ENCODE measurements at places on chromosomes 2 and 18.

DNA sequence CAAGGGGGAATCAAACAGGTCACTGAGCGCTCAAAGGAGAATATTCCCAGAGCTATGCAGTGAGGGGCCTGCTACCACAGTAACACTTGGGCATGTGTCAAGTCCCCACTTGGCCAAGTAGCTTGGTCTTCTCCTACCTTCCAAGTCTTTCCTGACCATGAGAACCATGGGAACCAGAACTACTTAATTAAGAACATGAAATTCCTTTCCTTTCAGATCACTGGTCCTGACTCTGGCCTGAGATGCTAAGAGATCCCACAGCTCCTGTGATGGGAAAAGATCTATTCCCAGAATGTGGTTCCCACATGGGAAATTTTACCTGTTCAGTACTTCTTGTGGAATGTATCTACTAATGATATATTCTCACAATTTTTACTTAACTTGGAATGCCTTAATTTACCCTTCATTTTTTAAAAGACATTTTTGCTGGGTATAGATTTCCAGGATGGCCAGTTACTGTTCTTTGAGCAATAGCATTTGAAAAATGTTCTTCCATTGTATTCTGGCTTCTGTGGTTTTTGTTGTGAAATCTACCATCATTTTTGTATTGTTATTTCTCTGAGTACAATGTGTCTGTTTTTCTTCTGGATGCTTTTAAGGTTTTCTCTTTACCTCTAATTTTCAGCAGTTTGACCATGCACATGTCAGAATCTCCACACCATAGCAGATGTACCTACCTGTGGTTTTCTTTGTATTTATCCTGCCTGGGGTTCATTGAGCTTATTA lies 37.9 kb downstream of the KCNIP3 start:
- DNase-seq, result no peak

GRCh38 chr2:58635801-58636375 lies 394.8 kb upstream of the FANCL start:
- no peak for DNase-seq

- DNase-seq, result no peak
Measured at GRCh38 chr2:4792126-4792525, 900.1 kb upstream of the SOX11 start.

DNA sequence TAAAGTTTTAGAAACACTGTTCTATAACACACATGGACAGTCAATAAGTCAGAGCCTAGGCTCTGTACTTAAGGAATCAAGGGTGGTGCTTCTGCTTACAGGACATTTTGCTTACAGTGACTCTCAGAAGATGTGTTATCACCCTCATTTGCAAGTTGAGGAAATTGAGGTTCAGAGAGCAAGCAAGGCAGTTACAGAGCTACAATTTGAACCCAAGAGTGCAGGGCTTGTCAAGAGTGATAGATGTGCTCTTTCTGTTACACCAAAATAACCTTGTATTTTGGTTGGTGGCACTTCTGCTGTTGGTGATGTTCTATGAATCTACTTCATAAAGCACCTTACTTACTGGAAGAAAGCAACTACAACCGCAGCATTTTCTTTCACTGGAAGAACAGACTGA lies 170.2 kb downstream of the THADA start:
- no peak for DNase-seq

DNA sequence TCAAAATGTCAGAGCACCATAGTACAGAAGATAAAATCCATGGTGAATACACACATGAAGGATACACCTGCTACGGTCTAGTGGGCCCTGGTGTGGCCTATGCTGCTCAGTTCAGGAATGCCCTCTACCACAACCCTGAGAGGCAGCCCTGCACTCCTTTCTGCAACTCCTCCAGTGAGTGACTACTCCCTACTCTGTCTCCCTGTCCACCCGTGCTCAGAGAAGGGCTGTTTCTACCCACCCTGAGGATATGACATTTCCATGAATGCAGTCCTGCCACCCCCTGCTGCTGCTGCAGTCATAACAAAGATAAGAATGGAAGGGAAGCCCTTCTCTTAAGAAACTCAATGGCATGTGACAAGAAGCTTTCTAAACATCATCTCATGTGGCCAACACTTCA lies 137.0 kb downstream of the EN1 start:
- DNase-seq, result no peak

DNA sequence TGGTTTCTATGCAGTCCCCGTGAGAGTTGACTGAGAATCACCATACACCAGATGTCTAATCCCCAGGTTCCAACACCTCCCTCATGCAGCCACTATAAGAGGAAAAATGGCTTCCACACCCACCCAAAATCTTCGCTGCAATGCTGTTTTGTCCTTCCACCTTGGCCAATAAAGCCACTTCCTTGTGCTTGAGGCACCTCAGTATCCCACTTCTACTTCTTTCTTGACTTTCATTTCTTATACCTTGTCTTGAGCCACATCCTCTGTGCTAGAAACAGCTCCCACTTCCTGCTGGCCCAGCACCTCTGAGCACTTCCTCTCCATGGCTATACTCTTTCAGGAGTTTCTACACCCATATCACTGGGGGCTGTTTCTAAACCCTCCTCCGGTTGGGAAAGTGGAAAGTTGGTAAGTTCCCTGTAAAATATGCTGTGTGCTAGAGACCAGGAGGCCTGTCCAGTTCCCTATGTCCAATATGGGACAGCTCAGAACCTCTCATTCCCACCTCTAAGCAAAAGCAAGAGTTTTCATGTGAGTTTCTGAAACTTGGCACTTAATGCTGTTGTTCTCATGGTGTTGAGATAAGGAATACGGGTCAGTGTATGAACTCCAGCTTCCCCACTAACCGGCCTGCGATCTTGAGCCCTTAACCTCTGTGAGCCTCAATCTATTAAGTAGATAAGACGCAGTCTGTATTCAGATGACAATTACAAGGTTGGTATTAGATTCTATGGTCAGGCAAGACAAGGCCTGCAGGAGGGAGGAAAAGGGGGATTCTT lies 209.1 kb upstream of the ID2 start:
- DNase-seq, result no peak

- no peak for DNase-seq
Measured at GRCh38 chr2:126953483-126953882, 54.8 kb downstream of the TEX51 start.

GRCh38 chr2:20818820-20819219 lies 4.1 kb downstream of the LDAH start:
- DNase-seq, result no peak

GRCh38 chr2:23525137-23525765 lies 140.3 kb downstream of the KLHL29 start:
- no peak for DNase-seq

DNA sequence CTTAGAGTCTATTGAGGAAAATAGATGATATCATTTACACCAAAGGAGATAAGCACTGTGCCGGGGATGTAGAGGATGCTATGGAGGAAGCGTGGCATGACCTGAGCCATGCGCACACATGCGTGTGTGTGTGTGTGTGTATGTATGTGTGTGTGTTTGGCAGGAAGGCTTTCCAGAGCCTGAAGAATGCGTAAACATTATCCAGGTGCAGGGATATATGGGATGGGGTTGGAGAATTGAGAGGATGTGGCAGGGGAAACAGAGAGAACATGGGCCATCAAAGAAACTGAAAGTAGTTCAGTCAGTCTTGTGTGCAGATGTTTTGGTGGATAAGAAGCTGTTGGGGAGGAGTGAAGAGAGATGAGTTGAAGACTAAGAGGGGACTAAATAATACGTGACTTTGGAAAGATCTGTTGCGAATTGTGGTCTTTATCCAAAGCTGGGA lies 9.3 kb upstream of the STAT1 start:
- DNase-seq, result no peak

GRCh38 chr2:27039426-27039825 lies 6.7 kb downstream of the TMEM214 start:
- no peak for DNase-seq

DNA sequence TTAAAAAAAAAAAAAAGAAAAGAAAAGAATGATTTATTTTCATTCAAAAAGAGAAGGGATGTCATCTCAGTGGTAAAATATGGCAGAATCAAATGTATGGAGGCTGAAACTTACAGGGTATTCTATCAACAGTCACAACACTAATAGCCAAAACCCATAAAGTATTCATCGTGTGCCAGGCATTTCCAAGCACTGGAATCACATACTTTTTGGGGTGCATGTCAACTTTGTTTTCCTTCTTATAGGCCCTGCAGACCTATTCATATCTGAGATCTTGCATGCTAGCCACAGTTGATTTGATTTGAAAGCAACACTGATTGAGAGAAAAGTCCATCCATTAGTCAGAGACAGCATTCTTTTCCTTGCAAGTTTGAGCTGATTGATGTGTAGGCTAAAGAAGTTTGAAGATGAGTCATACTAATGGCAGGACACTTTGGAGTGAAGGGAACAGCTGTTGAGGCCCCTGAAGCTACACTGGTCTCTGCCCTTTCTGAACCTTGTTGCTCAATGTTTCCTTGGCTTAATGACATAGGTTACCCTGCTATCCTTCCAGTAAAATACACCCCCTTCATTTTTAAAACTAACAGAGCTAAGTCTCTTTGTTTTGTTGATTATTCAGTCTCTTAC lies 22.0 kb downstream of the KATNAL2 start:
- DNase-seq, result no peak

GRCh38 chr2:135997380-135997779 lies 12.0 kb upstream of the DARS1 start:
- peak; percentile 36 for DNase-seq

DNA sequence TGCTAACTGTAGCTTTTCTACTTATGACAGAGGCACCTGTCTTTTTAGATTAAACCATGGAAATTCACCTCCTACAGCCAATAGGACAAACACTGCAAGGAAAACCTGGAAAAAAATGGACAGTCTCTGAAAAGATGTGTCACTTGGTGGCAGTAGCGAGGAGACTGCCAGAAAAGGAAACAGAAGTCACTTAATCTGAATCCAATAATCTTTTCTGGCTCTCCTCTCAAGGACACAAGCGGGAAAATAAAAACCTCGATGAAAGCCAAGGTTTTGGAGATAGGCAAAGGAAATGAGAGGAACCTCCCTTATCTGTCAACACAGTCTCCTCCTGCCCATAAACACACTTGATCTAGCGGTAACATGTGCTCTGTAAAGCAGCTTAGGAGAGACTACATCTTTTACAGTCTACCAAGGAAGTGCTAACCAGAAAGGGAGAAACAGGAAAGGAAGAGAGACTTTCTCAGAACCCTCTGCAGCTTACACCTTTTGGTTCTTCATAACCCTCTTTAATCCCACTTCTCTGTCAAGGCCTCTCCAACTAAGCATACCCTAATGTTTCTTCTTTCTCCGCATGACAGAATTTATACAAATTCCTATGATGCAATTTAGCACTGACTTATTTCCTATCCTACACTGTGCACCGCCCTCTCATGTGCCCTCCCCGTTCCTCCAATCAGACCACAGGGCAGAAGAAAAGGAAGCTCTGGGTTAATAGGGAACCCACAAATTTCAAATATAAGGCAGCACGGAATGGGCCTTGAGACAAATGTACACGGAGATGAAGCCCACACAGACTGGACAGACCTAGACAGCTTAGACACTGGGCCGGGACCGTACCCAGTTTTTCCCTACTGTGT lies 52.8 kb downstream of the CLASP1 start:
- no peak for DNase-seq

DNA sequence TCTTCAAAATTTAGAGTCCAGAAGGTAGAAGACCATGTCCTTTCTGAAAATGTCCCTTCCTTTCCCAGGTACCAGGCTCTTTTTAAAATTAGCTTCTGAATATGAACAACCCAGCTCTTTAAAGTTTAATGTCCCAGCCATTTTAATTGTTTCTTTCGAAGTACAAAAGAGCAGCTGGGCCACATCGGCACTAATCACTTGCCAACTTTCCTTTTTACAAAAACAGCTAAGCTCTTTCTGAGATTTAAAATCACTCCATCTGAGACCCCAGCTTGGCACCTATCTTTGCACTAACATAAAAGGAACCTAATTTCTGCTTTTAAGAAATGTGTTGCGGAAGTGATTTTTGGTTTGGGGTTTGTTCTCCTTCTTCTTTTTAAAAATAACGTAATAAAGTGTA lies 2.6 kb downstream of the BOD1L2 start:
- no peak for DNase-seq

DNA sequence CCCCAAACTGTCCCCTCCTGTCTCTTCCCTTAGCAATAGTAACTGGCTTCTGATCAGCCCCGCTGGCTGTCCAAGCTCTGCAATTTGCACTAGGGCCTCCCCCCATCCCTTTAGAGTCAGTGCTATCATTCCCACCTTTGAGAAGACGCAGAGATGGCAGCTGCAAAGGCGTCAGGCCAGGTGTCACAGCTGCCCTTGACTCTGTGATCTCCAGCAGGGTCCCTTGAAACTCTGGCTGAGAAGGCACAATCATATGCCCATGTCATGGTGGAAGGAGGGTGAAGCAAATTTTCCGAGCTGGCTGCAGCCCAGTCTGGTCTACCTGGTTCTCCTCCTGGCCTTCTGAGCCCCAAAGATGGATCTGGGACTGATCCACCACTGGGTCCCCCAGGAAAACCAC lies 49.2 kb upstream of the TEX51 start:
- DNase-seq, result no peak

DNA sequence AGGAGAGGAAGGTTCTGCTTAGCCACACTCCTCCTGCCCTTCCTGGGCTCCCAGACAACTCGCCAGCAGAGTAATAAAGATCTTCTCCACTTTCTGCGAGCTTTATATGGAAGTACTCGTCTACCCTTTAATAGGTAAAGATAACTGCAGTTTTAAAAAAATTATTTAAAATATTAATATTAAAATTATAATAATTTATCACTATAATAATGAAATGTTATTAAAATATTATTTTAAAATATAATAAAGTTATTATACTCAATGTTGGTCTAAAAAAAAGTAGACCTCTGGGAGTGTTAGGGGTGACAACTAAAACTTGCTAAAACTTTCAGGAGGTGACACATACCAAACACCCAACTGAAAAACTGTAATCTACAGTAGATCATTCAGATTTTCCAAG lies 81.5 kb downstream of the RBM43 start:
- no peak for DNase-seq

DNA sequence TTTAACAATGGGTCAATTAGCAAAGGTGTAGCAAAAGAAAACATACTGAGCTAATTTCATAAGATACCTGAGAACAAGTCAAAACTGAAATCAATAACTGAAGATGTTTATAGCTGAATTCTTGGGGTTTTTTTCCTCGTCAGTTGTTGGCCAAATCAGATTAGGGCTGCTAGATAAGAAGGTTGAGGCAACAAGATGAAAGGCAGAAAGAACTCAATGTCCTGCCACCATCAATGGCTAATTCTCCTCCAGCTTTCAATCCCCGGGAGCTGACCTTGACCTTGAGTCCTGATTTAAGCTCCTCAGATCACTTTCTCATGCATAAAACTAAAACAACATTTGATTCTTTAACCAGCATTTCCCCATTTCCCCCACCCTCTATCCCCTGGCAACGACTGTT lies 61.8 kb downstream of the MREG start:
- no peak for DNase-seq

DNA sequence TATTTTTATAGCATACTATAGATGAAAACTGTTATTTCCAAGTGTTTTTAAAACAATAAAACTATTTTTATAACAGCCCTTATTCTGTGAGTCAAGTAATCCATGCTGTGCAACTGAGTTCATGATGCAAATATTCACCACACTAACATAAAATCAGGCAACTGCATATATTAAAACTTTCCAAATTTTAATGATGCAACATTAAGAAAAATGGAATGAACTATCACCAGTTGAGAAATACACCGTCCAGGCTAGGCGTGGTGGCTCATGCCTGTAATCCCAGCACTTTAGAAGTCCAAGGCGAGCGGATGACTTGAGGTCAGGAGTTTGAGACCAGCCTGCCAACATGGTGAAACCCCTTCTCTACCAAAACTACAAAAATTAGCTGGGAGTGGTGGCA lies 114.5 kb downstream of the CDH2 start:
- DNase-seq, result no peak

Measured in NCI-H1092 (cell line).